ENCODE measurements at places on chromosomes 4 and X.
A peak's percentile ranks its signal among the peaks of the same experiment; 100 is the strongest.

DNA sequence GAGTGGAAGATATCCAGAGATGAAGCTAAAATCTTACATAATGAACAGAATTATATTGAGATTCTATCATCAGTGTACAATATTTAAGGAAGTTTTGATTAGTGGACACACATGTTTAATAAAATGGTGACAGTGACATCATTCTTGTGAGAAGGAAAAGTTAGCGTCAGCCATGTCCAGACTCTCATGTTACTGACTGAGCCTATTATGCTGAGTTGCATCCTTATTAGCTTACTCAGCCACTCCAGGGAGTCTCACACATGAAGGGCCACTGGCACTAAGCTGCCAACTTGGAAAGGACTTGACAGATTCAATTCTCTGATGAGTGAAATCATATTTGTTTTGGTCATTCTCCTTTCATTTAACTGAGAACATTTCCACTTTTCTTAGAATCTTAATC is 170.6 kb downstream of the BANK1 start:
- H3K27me3 ChIP-seq: no peaks in the 10 kb centered on the region
- H3K4me1 ChIP-seq: peaks cover 2% of the 10 kb centered on the region
- no peak for DNase-seq
- H3K27ac ChIP-seq: no peak overlapping the region
- no peaks in the 10 kb centered on the region for H3K36me3 ChIP-seq

DNA sequence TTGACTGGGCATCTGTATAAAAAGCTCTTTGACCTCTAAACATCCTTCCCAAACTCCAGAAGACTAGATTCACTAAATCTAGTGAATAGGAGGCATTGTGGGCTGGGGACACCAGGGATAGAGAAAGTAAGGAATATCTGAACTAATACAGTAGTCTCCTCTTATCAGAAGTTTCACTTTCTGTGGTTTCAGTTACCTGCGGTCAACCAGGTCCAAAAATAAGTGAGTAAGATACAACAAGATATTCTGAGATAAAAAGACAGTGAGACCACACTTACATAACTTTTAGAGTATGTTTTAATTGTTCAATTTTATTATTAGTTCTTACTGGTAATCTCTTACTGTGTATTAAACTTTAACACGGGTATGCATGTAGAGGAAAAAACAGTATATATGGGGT is 376.5 kb downstream of the HNRNPD start:
- no peak overlapping the region for H3K27ac ChIP-seq
- H3K27me3 ChIP-seq: no peaks in the 10 kb centered on the region

- peaks cover 22% of the 10 kb centered on the region for H3K4me1 ChIP-seq
- H3K27me3 ChIP-seq: no peaks in the 10 kb centered on the region
- H3K4me3 ChIP-seq: no peak overlapping the region
- no peak overlapping the region for H3K27ac ChIP-seq
- no peak for DNase-seq
- no peaks in the 10 kb centered on the region for H3K36me3 ChIP-seq
These were observed 40.2 kb downstream of the STX18 start for GRCh38 chr4:4501679-4502078.

DNA sequence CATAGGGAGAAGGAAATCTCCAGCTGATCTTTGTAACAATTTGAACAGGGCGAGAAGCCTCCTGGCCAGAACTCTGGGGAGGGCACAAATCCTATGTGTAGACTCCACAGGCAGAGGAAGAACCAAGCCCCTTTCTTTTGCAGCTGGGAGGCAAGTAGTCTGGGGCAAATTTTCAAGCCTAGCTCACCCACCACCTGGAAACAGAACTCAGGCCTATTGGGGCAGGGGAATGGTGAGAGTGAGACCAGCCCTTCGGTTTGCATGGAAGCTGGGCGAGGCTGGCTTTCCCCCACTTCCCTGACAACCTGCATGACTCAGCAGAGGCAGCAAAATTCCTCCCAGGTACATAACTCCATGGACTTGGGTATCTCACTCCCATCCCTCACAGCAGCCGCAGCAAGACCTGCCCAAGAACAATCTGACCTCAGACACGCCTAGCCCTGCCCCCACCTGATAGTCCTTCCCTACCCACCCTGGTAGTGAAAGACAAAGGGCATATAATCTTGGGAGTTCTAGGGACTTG is 138.2 kb downstream of the EMCN start:
- H3K4me3 ChIP-seq: peak overlapping the region; percentile 27
- H3K4me1 ChIP-seq: no peaks in the 10 kb centered on the region
- no peak overlapping the region for H3K27ac ChIP-seq
- no peak for DNase-seq
- no peaks in the 10 kb centered on the region for H3K27me3 ChIP-seq
- no peaks in the 10 kb centered on the region for H3K36me3 ChIP-seq

- no peaks in the 10 kb centered on the region for H3K36me3 ChIP-seq
- H3K27ac ChIP-seq: no peak within 1 kb of the TSS
- H3K4me3 ChIP-seq: no peak within 1 kb of the TSS
These were observed at the start of gene DRP2 for GRCh38 chrX:101219116-101219863. DRP2 (plus strand) TSS chrX:101219786; CDS start chrX:101231648, 11,862 bp downstream.

- DNase-seq: no peak
- H3K36me3 ChIP-seq: no peaks in the 10 kb centered on the region
- H3K27ac ChIP-seq: no peak overlapping the region
- no peaks in the 10 kb centered on the region for H3K27me3 ChIP-seq
These were observed 91.3 kb downstream of the NKX6-1 start for GRCh38 chr4:84407554-84408407.

GRCh38 chr4:26074712-26075430 is 160.9 kb downstream of the SMIM20 start:
- H3K4me1 ChIP-seq: no peaks in the 10 kb centered on the region
- no peak for DNase-seq

DNA sequence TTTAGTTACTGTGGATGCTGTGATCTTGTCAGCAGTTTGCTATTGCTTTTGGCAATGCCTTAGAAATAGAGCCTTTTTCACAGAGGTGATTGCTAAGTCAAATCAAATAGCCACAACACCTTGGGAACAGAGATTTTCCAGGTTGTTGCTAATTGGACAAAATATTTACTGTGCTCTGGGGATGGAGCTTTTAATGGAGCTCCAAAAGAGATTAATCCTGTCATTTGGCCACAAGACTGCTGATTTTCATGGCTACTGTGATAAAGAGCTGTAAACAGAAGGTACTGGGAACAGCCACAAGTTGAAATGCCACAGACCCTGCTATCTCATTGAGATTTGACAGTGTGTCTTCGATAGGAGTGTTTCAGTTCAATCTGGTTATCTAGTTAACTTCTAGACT is 1715.2 kb upstream of the ADGRL3 start:
- no peak overlapping the region for H3K4me3 ChIP-seq
- no peak for DNase-seq
- no peaks in the 10 kb centered on the region for H3K4me1 ChIP-seq
- H3K36me3 ChIP-seq: no peaks in the 10 kb centered on the region

GRCh38 chrX:37644381-37645305 is 40.9 kb upstream of the XK start:
- no peak for DNase-seq
- no peak overlapping the region for H3K27ac ChIP-seq
- no peak overlapping the region for H3K4me3 ChIP-seq
- no peaks in the 10 kb centered on the region for H3K4me1 ChIP-seq

- DNase-seq: no peak
- no peak overlapping the region for H3K27ac ChIP-seq
- no peaks in the 10 kb centered on the region for H3K36me3 ChIP-seq
- H3K4me1 ChIP-seq: no peaks in the 10 kb centered on the region
These were observed 33.9 kb downstream of the PCDH7 start for GRCh38 chr4:30754021-30754420.

GRCh38 chrX:26925088-26925487 is 538.1 kb downstream of the PPP4R3C start:
- no peaks in the 10 kb centered on the region for H3K36me3 ChIP-seq
- no peak overlapping the region for H3K27ac ChIP-seq
- H3K4me1 ChIP-seq: no peaks in the 10 kb centered on the region

DNA sequence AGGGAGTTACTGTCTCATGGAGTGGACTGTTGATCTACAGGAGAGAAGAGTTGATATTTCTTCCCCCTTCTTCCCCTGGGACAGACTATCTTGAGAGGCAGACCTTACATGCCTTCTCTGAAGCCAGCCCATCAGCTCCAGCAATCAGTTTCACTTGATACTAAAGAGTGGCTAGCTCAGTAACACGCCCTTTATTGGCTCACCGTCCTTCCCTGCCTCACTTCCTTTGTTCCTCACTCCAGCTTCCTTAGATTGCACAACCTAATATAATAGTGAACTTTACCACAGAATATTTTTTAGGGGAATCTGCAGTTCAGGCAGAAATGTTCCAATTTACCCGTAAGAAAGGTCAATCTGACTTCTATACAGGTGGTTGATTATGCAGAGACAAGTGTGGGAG is 128.1 kb upstream of the NDP start:
- no peak overlapping the region for H3K27ac ChIP-seq
- H3K4me1 ChIP-seq: no peaks in the 10 kb centered on the region
- no peak for DNase-seq
- no peaks in the 10 kb centered on the region for H3K36me3 ChIP-seq
- no peak overlapping the region for H3K4me3 ChIP-seq

- peaks cover 2% of the 10 kb centered on the region for H3K4me1 ChIP-seq
- H3K27me3 ChIP-seq: peaks cover 37% of the 10 kb centered on the region
- DNase-seq: no peak
- no peaks in the 10 kb centered on the region for H3K36me3 ChIP-seq
These were observed 531 bp downstream of the DGKQ start for GRCh38 chr4:972651-973424.

DNA sequence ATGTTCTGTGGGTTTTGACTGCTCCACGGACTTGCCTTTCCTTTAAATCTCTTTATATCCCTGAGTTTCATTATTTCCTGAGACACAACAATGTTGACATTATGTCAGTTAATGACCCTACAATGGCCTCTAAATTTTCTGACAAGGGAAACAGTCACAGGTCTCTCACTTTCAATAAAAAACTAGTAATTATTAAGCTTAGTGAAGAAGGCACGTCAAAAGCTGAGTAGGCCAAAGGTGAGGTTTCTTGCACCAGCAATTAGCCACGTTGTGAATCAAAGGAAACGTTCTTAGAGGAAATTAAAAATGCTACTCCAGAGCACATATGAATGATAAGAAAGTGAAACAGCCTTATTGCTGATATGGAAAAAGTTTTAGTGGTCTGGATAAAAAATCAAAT is 930.2 kb upstream of the GRID2 start:
- no peak overlapping the region for H3K27ac ChIP-seq
- H3K4me1 ChIP-seq: no peaks in the 10 kb centered on the region
- no peaks in the 10 kb centered on the region for H3K36me3 ChIP-seq
- H3K27me3 ChIP-seq: no peaks in the 10 kb centered on the region

DNA sequence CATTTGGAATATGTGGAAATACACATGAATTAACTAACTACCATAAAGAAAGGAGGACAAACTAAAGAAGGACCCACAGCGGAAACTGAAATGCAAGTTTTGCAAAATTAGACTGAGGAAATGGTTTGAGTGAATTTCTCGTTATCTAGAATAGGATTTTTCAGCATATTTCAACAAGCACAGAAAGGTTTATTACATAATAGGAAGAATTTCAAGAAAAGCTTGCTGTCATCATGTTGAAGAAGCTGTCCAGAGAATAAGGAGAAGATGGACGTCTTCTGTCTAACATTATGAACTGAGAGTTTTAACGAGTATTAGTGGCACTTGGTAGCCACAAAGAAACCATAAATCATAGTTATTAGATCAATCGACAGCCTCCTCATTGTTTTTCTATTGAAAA is 45.0 kb downstream of the TEC start:
- no peaks in the 10 kb centered on the region for H3K4me1 ChIP-seq
- H3K27me3 ChIP-seq: no peaks in the 10 kb centered on the region
- H3K36me3 ChIP-seq: no peaks in the 10 kb centered on the region
- no peak overlapping the region for H3K27ac ChIP-seq
- no peak for DNase-seq

DNA sequence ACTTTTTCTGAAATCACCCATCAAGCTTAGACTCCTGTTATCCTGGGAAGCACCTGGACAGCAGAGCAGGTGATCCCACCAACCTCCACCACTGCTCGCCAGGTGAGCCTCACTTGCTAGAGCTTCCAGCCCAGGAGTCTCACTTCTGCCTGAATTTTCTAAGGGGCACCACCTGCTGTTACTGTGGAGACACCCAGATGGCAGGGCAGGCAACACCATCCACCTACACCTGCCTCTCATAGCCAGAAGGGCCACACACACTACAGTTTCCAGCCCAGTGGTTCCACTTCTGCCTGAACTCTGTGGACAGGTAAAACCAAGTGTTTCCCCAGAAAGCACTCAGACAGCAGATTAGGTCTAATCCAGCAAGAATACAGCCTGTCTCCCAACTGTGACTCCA is 262.0 kb downstream of the ARAP2 start:
- no peak for DNase-seq
- no peak overlapping the region for H3K4me3 ChIP-seq
- no peak overlapping the region for H3K27ac ChIP-seq
- H3K4me1 ChIP-seq: no peaks in the 10 kb centered on the region
- H3K27me3 ChIP-seq: no peaks in the 10 kb centered on the region
- no peaks in the 10 kb centered on the region for H3K36me3 ChIP-seq

Measured in neuronal stem cell (in vitro differentiated cells).